M059J (cell line): ENCODE measurements at places on chromosomes 2 and 18. TPM values are rescaled to one million over a fixed set of nuclear protein-coding genes. Genes with fewer than 3 reads are reported as not detected.

The MAPRE3 gene
- total RNA-seq: 0.57 and 7.1 TPM in 2 replicates

DNA sequence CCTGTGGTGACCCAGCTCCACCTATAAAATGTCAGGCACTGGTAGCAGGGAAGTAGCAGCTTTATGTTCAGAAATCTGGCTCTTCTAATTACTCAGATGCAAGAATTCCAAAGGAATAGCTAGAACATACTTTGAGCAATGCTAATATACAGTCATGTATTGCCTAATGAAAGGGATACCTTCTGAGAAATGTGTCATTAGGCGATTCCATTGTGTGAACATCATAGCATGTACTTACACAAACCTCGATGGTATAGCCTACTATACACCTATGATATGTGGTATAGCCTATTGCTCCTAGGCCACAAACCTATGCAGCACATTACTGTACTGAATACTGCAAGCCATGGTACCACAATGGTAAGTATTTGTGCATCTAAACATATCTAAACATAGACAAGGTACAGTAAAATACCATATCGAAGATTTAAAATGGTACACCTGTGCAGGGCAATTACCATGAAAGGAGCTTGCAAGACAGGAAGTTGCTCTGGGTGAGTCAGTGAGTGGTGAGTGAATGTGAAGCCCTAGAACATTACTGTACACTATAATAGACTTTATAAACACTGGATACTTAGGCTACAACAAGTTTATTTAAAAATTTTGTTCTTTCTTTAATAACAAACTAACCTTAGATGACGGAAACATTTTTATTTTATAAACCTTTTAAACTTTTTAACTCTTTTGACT is 50.3 kb upstream of the ETAA1 start:
- DNase-seq: peak; percentile 61

GRCh38 chr18:27699137-27699536 is 477.8 kb downstream of the CDH2 start:
- no peak for DNase-seq

The SLC14A1 gene
- total RNA-seq: 4.6 and 4.8 TPM in 2 replicates
